ENCODE measurements at places on chromosomes 7 and 10. TPM values are rescaled to one million over a fixed set of nuclear protein-coding genes. Genes with fewer than 3 reads are reported as not detected.

The SPDYE8 gene
- not detected for polyA plus RNA-seq

The ZWINT gene
- polyA plus RNA-seq: 3.2 TPM

The CFAP43 gene
- 2.3 TPM for polyA plus RNA-seq

The NACAD gene
- 2.3 TPM for polyA plus RNA-seq

The ZDHHC4 gene
- 46.3 TPM for polyA plus RNA-seq

The BBS9 gene
- 5.6 TPM for polyA plus RNA-seq

The TMEM196 gene
- 0.16 TPM for polyA plus RNA-seq

The HGF gene
- 9.4 TPM for polyA plus RNA-seq

The SRI gene
- polyA plus RNA-seq: 50.0 TPM

The C10orf67 gene
- polyA plus RNA-seq: 0.08 TPM

The PRF1 gene
- 0.77 TPM for polyA plus RNA-seq

The ELFN1 gene
- 1.5 TPM for polyA plus RNA-seq

The IQUB gene
- 0.99 TPM for polyA plus RNA-seq

The NT5C2 gene
- polyA plus RNA-seq: 32.9 TPM

The LRGUK gene
- 1.4 TPM for polyA plus RNA-seq

The SLC4A2 gene
- polyA plus RNA-seq: 258 TPM

The CPN1 gene
- polyA plus RNA-seq: not detected

The SEMA3C gene
- polyA plus RNA-seq: 2.9 TPM

The MSS51 gene
- 0.71 TPM for polyA plus RNA-seq

The HERPUD2 gene
- polyA plus RNA-seq: 24.7 TPM

The MRLN gene
- 0.64 TPM for polyA plus RNA-seq

The NANOS1 gene
- 31.7 TPM for polyA plus RNA-seq

The NOC3L gene
- 7.1 TPM for polyA plus RNA-seq

The IGFBP1 gene
- not detected for polyA plus RNA-seq

The GNAI1 gene
- polyA plus RNA-seq: 14.8 TPM

The KIF5B gene
- 24.2 TPM for polyA plus RNA-seq

The PNLIP gene
- polyA plus RNA-seq: 0.88 TPM

The PNLIPRP2 gene
- polyA plus RNA-seq: not detected

The SRRT gene
- 289 TPM for polyA plus RNA-seq

The BLVRA gene
- polyA plus RNA-seq: 36.8 TPM

The ACBD7 gene
- not detected for polyA plus RNA-seq

The DENND10 gene
- 10.3 TPM for polyA plus RNA-seq

The SERPINE1 gene
- 23.1 TPM for polyA plus RNA-seq

The SEC31B gene
- 27.1 TPM for polyA plus RNA-seq

The MEIG1 gene
- polyA plus RNA-seq: 0.44 TPM

The ACTL6B gene
- 5.1 TPM for polyA plus RNA-seq

The PLAC9 gene
- 67.6 TPM for polyA plus RNA-seq

The EBF3 gene
- 2.2 TPM for polyA plus RNA-seq

The ANKRD7 gene
- polyA plus RNA-seq: 1.1 TPM

The CNPY1 gene
- polyA plus RNA-seq: not detected

The HOXA7 gene
- 25.3 TPM for polyA plus RNA-seq

The AGR2 gene
- not detected for polyA plus RNA-seq

The TMEM139 gene
- 3.9 TPM for polyA plus RNA-seq

All from adrenal gland (tissue), 19 donors.